ENCODE measurements at places on chromosomes 12 and 14.
A peak's percentile ranks its signal among the peaks of the same experiment; 100 is the strongest.

DNA sequence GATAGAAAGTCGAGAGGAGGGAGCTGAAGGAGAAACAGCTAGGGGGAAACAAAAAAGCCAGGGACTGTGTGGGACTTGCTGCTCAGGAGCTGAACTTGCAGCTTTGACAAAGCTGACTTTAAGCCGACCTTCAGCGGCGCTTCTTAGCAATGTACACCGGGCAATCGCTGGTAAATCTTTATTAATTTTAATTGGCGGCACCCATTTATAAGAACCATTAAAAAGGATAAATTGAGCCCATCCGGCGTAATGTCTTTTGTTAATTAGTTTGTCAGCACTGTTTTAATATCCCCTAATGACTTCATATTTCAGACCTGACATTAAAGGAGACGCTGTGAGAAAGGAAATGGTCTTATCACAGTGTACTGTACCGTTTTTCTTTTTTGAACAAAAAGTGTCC is 86.2 kb upstream of the VASH1 start:
- no peak for DNase-seq

GRCh38 chr12:94109160-94109559 is 39.2 kb upstream of the PLXNC1 start:
- no peak for DNase-seq

GRCh38 chr12:73677520-73678291 is 859.9 kb upstream of the ATXN7L3B start:
- DNase-seq, result no peak

- no peak for DNase-seq
Observed at GRCh38 chr12:74490390-74491064, 47.1 kb upstream of the ATXN7L3B start.

GRCh38 chr12:105659355-105660075 is 329.0 kb downstream of the C12orf75 start:
- DNase-seq, result no peak

DNA sequence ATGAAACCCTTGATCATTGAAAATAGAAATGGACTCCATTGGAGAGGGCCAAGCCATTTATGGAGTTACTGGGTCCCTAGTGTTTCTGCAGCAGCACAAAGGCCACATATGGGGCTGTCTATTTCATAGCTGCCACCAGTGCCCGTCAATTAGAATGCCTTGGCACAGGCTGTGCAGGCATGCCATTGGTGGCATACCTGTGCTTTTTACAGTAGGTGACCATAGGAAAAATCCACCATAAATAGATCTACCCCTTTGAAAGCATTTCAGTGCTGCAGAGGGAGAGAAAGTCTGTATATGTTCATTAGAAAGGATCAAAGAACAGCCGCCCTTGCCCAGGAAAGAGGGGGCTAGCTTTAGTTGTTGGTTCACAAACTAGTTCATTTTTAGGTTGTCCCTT is 13.1 kb downstream of the MYBPC1 start:
- no peak for DNase-seq

DNA sequence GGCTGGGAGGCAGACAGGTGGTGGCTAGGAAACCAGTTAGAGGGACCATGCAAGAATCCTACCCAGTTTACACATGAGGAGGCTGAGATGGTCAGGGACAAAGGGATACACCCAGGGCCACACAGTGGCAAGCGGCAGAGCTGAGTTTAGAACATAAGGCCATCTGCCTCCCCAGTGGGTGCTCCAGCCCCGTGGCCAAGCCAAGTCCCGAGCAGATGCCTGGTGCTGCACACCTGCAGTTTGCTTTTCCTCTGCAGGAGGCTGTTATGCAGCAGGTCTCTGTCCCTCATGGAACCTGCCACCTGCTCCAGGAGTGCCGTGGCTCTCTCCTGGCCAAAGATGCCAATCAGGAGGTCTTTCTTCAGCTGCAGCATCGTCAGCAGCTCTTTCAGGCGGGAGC is 70.8 kb downstream of the SYNE3 start:
- DNase-seq, result no peak

DNA sequence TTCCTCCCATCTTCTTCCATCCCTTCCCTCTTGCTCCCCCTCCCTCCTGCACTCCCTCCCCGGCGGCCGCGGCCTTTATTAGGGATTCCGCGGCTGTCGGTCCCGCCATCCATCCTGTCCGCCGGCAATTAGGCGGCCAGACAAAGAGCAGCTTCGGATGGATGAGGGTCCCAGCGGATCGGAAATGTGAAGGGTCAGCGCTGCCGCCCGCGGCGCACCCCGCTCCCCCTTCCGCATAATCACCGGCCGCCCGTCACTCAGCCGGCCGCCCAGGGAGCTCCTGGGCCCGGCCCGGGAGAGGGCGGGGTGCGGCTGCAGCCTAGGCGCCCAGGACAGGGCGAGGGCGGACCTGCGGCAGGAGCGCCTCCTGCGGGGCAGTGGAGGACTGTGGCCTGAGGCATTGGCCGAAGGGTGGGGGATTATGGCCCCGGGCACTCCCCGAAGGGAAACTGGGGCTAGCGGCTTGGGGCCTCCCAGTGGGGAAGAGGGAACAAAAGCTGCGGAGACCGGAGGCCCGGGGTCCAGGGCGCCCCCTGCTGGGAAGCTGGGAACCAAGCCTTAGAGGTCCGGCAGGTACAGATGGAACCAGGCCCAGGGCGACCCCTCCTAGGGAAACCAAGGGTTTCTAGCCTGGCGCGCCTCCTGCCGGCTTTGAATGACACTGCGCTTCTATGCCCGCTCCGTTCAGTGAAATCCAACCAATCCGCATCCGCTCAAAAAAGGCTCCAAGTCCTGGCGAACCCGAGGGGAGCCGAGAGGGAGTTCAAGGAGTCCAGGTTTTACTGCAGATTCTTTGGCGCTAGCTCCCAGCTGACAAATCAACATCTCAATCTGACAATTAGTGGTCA is 4.4 kb upstream of the DNAJC22 start:
- DNase-seq, result peak; percentile 47

DNA sequence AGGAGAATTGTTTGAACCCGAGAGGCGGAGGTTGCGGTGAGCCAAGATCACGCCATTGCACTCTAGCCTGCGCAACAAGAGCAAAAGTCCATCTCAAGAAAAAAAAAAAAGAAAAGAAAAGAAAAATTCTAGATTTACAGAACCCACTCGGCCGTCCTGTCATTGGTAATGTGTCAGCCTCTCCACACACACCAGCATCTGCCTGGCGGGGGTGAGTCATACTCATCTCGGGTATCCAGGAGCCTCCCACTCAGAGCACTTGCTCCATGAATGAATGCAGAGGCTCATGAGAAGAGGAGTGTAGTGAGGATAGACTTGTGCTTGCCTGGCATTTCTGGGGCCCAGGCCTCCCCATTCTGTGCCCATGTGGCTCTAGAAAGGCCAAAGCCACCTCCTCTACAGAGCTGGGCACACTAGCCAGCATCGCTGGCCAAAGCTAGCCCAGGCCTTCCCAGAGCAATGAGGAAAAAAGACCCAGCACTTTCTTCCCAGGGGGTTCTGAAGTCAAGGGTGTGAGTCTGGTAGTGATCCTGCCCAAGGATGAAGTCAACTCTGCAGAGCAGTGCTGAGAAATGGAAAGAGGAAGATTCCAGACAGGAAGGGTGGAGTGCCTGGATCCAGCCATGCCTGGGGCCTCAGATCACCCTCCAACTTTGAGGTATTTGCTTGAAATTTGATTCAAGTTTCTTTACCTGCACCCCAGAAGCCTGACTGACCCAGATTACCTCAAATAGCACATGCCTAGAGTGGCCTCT is 31.2 kb upstream of the KLC1 start:
- no peak for DNase-seq

DNA sequence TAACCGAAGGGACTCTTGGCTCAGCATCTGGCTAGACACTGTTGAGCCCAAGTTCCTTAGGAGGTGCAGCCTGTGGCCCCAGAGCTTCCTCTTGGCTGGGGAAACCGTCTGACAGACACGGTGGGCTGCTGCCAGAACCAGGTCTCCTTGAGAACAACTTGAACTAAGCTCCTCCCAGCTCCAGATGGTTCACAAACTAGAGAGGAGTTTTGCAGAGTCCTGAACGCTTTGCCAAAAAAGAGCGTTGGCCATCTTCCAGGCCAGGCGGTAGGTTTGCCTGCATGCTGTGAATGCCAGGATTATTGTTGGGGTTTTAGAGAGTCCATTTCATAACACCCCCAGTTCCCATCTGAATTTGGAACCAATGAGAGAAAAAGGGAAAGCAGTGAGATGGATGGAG is 399.8 kb downstream of the RGS6 start:
- DNase-seq, result no peak

- DNase-seq, result no peak
Observed at GRCh38 chr12:56581418-56582145, 48.5 kb downstream of the BAZ2A start.

GRCh38 chr12:90630006-90630405 is 325.0 kb downstream of the CCER1 start:
- DNase-seq, result no peak

DNA sequence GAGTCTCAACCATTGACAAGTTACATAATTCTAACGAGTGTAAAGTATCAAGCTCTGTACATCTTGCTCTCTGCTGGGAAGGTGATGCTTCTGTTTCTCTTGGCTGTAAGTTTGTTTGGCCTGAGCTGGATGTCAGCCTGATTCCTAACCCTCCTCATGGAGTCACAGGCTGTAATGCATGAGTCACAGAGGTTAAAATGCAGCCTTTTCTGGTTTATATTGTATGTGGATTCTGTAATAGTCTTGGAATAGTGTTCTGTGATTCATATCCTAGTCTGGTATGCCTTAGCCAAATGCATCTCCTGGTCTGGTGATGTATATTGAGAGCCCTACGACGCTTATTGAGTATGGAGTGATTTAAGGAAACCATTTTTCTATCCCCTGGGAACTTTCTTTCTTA is 104.5 kb upstream of the FRMD6 start:
- no peak for DNase-seq

GRCh38 chr14:91344096-91344495 is 73.5 kb downstream of the CCDC88C start:
- no peak for DNase-seq

DNA sequence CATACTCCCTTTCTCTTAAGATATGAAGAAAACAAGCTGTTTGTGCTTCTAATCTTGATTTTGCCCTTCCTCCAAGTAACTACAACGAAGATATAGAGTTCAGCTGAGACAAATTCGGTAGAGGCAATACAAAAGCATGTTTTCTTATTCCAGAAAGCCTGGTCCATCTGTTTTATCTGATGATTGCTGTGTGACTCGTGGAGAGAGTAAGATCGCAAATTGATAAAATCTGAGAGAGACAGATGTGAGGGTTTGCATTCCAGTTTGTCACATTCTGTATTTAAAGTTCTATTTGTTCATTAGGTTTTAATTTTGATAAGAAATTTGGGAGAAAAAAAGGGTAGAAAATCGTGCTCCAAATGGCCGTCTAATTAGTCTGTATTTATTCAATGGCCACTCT is 192.1 kb downstream of the CPNE8 start:
- no peak for DNase-seq

DNA sequence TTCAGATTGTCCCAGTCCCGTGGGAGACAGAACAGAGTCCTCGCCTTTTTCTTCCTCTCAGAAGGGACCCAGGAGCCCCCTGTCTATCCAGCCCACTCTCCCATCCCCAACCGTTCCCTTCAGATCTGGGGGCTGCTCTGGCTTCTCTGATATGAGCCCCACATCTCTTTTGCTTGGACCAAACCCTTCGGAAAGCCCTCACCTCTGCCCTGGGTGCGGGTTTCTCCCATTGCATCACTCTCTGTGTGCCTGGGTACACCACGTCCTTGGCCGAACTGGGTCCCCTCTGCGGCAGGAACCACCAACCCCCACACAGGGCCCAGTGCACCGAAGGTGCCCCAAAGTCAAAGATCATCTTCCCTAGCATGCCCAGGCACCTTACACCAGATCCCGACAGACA is 87.8 kb downstream of the DICER1 start:
- no peak for DNase-seq

DNA sequence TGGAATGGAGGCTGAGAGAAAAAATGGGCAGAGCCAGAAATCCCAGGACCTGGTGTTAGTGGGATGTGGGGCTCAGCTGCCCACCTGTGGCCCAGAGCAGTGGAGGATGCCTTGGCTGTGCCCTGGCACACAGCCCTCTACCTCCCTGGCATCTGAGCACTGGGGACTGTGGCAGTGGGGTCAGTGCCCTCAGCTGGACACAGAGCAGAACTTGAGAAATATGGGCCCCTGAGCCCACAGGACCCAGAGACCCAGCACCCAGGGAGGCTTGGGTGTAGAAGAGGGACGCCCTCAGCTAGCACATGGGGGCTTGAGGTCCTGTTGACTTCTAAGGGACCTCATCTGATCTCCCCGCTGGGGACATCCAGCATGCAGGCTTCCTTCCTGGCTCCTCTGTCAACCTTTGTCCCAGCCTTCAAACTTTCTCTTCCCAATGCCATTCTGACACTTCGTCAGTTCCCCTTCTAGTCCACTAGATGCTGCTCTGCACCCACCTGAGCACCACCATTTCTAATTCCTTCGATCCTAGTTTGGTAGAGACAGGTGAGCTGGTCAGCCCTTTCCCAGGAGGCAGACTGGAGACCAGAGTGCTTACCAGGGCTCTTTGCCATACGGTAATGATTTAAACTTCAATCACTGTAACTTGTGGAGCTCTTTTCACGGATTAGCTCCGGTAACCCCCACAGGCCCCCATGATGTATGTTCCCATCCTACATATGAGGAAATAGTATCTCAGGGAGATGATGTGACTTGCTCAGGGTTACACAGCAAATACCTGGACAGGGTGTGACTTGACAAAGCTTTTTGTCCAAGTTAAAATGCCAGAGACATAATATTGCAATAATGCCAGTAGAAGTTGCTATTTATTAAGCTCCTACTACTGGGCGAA is 143.7 kb downstream of the ASCL4 start:
- DNase-seq, result no peak

GRCh38 chr14:32576977-32577376 is 247.9 kb downstream of the AKAP6 start:
- no peak for DNase-seq

DNA sequence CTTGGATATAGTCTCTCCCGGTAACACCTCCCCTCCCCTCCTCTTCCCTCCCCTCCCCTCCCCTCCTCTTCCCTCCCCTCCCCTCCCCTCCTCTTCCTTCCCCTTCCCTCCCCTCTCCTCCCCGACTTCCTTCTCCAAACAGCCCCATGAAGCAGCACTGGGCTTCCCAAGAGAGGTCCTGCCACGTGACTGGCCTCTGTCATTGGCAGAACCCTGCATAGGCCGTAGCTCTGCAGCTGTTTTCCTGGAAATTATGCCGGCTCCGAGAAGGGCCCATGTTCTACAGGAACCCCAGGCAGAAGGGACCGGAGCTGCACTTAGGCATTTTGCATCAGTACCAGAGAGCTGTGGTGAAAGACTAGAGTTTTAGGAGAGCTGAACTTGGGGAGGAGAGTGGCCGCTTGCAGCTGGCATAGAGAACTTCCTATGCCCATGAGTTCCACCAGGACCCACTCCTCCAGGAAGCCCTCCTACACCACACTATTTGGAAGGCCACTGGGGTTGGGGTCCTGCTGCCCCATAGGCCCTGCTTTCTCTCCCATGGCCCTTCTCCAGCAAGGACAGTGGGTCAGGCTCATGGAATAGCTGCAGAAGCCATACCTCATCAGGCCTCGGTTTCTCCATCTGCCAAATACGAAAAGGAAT is 5.1 kb upstream of the TNFAIP2 start:
- no peak for DNase-seq

- DNase-seq, result no peak
Observed at GRCh38 chr12:7093486-7093885, 1.2 kb upstream of the C1R start.

- DNase-seq, result no peak
Observed at GRCh38 chr14:90511795-90512328, 115.0 kb downstream of the CALM1 start.

Data from stimulated activated CD4-positive, alpha-beta T cell treated with anti-CD3 and anti-CD28 coated beads, TNF-alpha, amount 100 ng/mL, for 4 hours (primary cell).